NCI-H2029 (cell line): ENCODE measurements at places on chromosomes 12 and 14.

GRCh38 chr14:60490270-60490669 is 4.4 kb upstream of the C14orf39 start:
- DNase-seq, result no peak

GRCh38 chr12:34388636-34389377 is 366.5 kb downstream of the ALG10 start:
- DNase-seq, result no peak

DNA sequence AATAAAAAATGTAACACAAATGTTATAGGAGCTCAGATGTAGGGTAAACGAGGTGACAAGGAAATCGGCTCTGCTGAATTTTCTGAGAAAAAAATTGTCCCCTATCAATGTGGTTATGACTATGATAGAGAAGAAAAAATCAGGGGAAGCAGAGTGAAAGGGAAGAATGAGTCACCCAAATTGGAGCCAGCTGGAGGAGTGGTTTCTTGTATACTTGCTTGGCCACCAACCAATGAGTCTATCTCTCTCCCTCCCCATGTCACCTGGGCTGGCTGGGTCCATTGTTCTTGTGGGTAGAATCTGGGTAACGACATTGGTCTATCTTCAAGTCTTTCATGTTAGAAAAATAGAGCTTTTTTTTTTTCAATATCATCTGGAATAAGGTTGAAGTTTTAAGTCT is 196.6 kb upstream of the FLRT2 start:
- DNase-seq, result no peak

GRCh38 chr12:120628919-120629318 is 11.5 kb upstream of the CABP1 start:
- DNase-seq, result no peak

DNA sequence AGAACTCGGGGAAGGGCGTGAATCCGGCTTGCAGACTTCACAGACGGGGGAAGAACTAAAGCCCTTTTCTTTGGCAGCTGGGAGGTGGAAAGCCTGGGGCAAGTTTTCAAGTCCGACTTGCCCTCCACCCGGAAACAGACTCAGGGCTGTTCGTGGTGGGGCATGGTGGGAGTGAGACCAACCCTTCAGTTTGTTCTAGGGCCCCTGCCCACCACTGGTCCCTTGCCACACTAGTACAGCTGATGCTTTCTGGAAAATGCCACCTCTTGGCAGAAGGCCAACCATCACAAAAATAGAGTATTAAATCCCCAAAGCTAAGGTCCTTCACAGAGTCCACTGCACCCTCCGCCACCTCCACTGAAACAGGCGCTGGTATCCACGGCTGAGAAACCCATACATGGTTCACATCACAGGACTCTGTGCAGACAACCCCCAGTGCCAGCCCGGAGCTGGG is 50.4 kb upstream of the DDX11 start:
- DNase-seq, result no peak

GRCh38 chr12:93348575-93349435 is 28.9 kb upstream of the NUDT4 start:
- no peak for DNase-seq

DNA sequence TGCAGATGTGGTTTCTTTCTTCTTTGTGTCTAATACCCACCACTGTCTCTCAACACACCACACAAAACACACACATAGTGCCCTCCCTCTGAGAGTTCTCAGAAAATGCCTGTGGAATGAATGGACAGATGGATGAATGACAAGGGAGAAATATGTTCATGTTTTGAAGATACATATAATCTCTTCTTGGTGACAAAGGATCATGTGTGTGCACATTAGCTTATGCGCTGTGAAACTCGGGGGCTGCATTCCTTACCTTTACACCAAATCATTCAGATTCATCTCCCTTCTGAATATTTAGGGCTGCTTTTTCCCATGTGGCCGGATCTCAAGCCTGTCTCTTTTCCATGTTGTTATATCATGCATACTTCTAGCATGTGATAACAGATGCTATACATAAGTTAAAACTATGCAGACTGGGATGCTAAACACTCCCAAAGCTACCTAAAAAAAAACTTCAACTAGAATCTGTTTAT is 111.4 kb downstream of the EPS8 start:
- DNase-seq, result no peak

DNA sequence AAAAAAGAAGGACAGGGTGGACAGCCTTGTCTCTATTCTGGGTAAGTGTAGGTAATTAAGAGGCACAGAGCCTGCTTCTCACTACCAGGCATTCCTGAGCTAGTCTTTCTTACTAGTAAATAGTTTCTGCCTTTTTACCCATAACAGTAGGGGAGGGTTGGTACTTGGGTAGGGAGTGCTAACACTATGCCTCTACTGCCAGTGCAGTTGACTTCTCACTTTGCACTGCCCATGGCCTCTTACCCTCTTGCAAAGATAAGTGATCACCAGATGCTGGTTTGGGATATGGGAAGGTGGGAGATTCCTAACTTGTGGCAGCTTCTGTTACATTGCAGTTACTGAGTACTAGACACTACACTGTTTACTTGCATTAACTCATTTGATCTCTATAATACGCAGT is 11.6 kb downstream of the AHSA1 start:
- no peak for DNase-seq

DNA sequence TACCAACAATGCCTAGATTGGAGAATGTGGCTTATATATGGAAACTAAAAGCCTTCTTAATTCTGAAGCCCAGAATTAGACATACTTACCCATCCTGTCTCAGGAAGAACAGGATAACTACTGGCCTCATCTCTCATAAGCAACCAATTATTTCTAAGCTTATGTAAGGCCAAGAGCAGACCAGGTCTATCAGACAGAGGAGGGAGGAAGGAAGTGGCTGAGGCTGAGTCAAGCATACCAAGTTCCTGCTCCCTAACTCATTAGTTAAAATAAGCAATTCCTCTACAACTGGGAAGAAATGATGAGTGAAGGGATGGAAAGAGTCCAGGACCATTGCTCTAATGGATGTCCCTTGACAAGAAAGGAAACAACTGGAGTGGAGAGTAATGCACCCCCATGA is 27.0 kb upstream of the INSM2 start:
- no peak for DNase-seq

DNA sequence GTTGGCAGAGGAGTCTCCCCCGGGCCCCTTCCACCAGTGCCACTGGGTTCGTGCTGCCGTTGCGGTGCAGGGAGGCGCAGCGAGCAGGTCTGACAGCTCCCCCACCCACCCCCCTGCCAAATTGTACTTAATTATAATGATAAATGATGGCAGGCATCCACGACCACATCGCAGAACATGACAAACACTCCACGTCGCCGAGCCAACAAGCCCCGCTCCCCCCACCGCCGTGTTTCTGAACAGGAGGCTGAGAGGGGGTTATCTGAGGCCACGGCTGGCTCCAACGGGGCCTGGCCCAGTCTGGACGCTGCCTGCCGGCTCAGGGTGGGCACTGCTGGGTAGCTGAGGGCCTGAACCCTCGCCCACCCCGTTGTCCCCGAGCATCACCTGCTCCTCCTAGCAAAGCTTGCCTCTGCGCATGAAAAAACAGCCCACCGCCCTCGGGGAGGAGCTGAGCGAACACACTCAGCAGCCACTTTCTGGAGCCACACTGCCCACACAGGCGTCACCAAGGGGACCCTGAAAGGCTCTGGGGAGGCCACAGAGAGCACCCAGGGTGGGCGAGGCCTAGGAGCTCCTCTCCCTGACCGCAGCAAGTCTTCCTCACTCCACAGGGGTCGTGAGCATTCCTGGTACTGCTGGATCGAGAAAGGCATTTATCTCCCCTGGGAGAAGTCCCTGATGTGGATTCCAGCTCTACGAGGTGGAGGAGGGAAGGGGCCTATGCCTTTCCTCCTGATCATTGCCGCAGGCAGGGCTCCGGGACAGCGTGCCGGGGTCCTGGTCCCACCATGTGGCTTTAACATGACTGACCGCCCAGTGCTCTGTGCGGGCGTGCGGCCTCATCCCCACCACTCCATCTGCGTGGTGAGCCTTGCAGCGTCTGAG is 35.4 kb upstream of the DIO3 start:
- DNase-seq, result no peak

DNA sequence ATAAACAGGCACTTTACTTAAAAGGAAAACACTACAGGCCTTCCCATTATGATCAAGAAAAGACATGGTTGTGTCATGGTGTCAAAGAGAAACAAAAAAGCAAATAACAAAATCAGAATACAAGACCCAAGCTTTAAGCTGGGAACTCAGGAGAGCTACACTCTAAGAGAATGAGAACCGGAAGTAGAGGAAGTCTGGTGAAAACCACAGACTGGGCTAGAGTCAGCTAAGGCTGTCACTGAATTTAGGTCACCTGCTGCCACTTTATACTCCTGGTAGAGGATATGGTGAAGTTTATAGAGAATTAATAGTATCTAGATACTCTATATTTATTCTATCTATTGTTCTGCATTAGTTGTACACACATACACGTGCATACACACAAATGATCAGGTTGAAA is 971.7 kb downstream of the FLRT2 start:
- no peak for DNase-seq

GRCh38 chr12:124385219-124385969 is 90.5 kb downstream of the RFLNA start:
- no peak for DNase-seq

DNA sequence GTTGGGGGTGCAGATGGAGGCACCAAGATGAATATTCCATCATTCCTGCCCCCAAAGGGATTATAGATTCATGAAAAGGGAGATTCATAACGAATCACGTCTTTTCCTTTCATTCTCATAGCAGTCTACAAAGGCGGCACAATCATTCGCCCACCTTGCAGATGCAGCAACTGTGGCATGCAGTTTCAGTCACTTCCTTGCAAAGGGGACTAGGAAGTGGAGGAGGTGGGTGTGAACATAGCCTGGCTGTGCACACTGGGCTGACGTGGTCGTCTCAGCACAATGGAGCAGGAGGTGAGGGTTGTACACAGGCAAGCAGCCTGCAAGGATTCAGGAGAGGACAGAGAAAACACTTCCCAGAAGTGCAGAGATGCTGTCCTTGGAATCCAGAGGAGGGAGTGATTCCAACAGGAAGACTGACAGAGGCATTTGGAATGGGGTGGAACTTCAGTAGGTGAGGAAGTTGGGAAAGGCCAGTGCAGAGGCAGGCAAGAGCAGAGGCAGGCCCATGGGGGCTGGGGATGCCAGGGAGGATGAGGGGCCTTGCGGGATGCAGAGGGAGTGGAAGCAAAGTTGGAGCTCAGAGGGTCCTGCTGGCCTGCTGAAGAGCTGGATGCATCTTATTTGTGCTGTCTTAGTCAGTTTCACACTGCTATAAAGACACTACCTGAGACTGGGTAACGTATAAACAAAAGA is 21.9 kb upstream of the PPP2R5C start:
- no peak for DNase-seq

- DNase-seq, result no peak
Observed at GRCh38 chr14:83294941-83295340, 1761.3 kb upstream of the SEL1L start.

DNA sequence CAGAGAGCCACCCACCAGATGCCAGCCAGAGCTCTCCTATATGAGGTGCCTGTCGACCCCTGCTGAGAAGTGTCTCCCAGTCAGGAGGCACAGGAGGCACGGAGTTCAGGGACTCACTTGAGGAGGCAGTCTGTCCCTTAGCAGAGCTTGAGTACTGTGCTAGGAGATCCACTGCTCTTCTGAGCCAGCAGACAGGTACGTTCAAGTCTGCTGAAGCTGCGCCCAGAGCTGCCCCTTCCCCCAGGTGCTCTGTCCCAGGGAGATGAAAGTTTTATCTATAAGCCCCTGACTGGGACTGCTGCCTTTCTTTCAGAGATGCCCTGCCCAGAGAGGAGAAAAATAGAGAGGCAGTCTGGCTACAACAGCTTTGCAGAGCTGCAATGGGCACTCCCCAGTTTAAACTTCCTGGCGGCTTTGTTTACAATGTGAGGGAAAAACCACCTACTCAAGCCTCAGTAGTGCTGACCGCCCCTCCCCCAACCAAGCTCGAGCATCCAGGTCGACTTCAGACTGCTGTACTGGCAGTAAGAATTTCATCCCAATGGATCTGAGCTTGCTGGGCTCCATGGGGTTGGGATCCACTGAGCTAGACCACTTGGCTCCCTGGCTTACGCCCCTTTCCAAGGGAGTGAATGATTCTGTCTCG is 146.7 kb upstream of the USP15 start:
- DNase-seq, result no peak

- no peak for DNase-seq
Observed at GRCh38 chr12:106431839-106432411, 74.4 kb downstream of the POLR3B start.

DNA sequence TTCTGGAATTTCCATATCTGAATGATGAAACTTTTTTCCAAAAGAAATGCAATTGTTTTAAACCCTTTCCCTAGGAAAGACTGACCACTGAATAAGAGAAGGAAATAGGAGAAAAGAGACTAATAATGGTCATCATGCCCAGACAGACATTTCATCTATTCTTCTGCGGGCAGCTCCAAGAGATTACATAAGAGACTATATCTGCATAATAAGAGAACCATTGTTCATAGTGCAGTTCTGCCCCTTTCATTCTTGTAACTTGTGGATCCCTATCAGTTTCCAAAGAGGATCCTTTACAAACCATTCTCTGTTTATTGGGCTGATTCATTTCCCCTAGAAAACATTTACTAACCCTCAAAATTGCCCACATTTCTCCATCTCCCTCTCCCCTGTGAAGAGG is 197.8 kb downstream of the FSCB start:
- DNase-seq, result no peak

- no peak for DNase-seq
Observed at GRCh38 chr12:112169966-112170365, 44.6 kb downstream of the TRAFD1 start.

- no peak for DNase-seq
Observed at GRCh38 chr14:103085106-103086091, 1.4 kb downstream of the LBHD2 start.

DNA sequence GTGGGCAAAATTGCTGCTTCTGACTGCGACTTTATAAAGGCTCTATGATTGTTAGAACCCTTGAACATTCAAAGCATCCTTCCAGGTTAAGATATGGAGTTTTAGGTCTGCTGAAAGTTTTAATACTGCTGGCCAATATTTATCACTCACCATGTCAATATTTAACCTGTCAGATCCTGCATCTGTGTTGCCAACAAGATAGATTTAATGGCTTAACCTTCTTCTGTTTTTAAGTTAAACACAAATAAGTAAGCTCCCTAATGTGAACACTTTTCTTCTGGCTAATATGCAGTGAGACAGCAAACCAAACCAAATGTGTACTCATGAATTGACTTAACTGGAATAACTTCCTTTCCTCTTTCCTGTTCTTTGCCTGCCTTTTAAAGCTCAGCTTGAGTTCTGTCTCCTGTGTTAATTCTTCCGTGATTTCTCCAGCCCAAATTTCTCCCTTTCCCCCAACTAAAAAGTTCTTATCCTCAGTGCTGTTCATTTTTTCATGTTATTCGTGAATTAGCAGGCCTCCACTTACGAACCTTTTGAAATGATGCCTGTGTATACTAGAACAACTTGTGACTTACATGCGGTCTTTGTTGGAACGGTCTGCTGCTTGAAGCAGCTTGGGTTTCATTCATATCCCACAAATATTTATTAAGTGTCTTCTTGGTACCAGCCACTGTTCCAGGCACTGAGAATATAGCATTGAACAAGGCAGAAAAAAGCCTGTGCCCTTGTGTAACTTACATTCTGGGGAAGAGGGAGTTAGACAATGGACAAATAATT is 9.1 kb downstream of the FBXW8 start:
- no peak for DNase-seq

GRCh38 chr14:63745858-63746425 is 18.1 kb upstream of the SGPP1 start:
- DNase-seq, result no peak
